ENCODE measurements at places on chromosomes 2 and 18.

- DNase-seq, result no peak
Measured at GRCh38 chr2:105252271-105252670, 10.7 kb downstream of the GPR45 start.

- DNase-seq, result peak; percentile 20
Measured at GRCh38 chr18:7467708-7468466, 99.2 kb upstream of the PTPRM start.

- no peak for DNase-seq
Measured at GRCh38 chr2:164734196-164734595, 107.4 kb downstream of the COBLL1 start.

DNA sequence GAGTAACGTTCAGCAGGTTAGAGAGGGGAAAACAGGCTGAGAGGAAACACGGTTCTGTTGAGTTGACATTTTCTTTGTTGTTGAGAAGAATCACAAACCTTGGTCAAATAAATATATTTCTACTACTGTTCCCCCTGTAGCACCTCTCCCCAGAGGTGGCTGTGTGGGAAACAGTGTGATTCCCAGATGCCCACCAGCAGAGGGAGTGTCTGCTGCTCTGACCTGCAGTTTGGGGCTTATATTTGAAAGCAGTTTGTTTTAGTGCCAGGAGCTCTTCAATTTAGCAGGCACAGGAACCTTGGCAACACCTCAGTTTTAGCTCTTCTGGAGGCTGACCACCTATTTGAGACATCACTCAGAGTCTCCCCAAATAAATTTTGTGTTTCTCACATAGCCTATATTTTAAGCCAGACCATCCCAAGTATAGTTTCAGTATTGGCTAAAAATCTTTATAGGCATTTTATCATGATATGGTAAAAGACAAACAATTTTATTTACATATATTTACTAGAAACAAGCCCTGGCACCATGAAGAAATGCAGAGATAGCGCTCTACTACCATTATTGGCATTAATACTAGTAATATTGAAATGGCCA lies 75.7 kb downstream of the PIK3C3 start:
- DNase-seq, result peak; percentile 2

DNA sequence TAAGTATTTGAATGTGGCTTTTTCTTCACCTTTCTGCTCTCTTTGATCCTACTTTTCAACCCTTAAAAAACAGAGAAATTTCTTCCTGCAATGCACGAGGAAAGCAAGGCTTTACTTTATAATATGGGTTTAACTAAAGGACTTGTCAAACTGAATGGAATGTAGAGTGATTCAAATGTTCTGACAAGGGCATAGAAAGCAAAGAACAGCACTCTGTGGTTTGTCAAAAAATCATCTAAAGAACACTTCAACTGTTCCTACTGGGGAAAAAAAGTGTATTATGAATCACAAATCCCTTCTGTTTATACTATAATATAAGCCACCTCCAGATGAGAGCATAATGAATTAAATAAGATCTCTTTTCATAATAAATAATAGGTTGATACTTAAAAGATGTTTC lies 45.0 kb upstream of the RIT2 start:
- DNase-seq, result no peak

GRCh38 chr18:24075767-24076597 lies 61.4 kb downstream of the TTC39C start:
- DNase-seq, result peak; percentile 97

GRCh38 chr2:196802401-196802800 lies 2.9 kb upstream of the GTF3C3 start:
- no peak for DNase-seq

Data from HFF-Myc (cell line).